ENCODE measurements at places on chromosomes 6 and 20.

GRCh38 chr6:75023634-75024033 lies 182.2 kb downstream of the COL12A1 start:
- no peak for DNase-seq

DNA sequence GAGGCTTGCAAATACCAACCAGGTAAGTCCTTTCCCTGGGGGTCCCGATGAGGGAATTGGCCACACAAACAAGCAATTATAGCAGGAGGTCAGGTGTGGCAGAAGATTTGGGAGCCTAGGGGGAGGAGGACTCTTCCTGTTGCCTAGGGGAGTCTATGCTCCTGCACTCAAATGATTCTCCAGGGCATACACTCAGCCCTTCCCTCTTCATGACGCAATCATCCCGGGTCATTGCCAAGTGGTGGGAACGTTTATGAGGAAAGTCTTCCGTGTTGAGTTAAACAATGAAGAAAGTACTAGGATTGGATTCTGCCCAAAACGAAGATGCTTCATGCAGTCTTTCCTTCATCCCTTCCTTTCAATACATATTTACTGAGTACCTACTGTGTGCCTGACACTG lies 186.5 kb upstream of the TSHZ2 start:
- no peak for DNase-seq

- no peak for DNase-seq
These were observed 898.2 kb upstream of the FLRT3 start for GRCh38 chr20:15235471-15236198.

GRCh38 chr6:12725263-12725662 lies 8.7 kb downstream of the PHACTR1 start:
- no peak for DNase-seq

GRCh38 chr20:23877524-23877923 lies 2.0 kb downstream of the CST5 start:
- DNase-seq: no peak

DNA sequence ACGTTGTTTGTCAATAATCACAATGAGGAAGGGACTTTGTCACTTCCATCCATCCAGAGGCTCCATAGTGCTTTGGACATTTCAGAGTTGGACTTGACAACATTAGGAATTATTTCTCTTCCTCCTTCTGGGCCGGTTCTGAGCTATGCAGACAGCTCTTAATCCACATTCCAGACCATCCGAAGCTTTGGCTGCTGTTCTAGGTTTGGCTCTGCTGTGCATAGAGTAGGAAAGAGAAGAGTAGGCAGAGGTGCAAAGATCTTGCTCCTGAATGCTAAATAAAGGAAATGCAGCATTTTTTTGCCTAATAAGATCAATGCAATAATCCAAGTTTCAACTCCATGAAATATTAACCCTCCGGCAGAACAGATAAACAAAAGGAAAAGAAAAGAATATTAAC lies 251.8 kb upstream of the PRND start:
- no peak for DNase-seq

DNA sequence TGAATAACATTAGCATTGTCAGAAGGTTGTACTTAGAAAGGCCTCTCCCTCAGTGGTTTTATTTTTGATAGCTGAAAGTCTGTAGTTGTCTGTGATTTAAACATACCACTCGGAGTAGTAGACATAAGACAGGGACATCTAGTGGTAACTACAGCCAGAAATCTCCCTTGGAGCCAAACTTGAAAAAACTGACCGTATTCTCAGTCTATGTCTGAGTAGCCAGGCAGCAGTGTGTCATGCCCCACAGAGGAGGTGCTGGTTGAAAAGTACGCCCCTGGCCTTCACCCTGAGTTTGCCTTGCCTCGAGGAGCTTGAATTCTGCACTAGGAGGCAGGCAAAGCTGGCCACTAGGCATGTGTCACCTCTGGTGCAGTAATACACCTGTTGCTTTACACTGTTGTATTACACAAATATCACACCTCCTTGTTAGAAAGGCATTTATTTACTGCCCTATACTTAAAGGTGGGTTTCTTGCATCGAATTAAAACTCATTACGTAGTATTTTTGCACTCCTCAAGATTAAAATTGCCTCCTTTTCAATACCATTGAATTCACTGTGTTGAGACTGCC lies 20.8 kb downstream of the ZBTB2 start:
- DNase-seq: no peak

GRCh38 chr6:144150710-144151657 lies 667 bp downstream of the STX11 start:
- peak; percentile 94 for DNase-seq

DNA sequence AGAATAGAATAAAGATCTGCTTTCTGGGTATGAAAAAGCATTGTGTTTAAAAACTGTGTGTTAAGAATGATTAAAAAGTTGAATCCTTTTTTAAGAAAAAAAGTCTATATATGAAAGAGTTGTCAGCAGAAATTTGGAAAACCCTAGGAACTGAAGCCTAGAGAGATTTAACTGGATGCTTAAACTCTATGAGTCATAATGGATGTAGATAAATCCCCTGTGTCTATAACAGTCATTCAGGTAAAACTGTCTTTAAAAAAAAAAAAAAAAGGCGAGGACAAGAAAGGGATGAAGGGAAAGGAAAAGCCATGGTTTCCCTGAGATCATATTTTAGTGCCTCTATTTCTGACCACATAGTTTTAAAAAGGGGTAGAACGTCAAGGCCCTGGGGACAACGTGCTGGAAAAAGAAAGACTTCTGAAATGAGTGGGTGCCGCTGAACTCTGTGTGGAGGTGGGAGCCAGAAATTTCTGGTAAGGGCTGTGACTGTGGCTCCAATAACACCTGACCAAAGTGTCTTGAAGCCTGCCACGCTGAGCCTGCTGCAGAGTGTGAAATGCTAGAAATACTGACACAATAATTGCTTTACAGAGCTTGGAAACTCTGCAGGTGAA lies 302.6 kb upstream of the ARID1B start:
- DNase-seq: no peak

DNA sequence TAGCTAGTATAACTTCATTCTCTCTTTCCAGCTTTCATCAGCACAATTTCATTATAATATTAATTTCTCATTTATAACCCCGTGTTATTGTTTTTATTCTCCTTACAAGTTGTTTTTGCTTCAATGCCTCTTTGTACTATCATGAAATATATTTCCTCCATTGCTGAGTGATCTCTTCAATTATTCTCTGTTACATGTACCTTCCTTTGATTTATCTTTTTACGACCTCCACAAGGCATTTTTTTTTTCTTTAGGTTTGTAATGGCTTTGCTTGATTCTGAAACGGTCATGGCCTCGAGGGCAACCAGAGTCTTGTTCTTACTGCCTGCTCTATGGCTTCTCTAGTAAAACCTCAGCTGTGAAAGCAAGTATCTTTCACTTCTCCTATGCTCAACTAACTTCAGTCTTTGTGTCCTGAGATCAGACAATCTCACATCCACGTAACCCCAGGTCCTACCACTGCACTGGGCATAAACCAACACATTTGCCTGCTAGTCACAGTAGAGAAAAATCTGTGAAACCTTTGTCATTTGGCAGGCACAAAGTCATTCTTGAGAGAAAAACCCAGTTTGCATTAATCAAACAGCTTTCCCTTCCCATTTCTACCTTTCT lies 119.9 kb downstream of the UST start:
- DNase-seq: no peak

- DNase-seq: peak; percentile 99
These were observed 2.1 kb downstream of the NQO2 start for GRCh38 chr6:3001773-3002293.

- no peak for DNase-seq
These were observed 334.1 kb downstream of the BCKDHB start for GRCh38 chr6:80440496-80441115.

GRCh38 chr6:137637121-137637520 lies 142.9 kb upstream of the OLIG3 start:
- DNase-seq: peak; percentile 67

- no peak for DNase-seq
These were observed 53.0 kb downstream of the CARMIL1 start for GRCh38 chr6:25332165-25332564.

- no peak for DNase-seq
These were observed 5.4 kb upstream of the SDCBP2 start for GRCh38 chr20:1334370-1334731.

DNA sequence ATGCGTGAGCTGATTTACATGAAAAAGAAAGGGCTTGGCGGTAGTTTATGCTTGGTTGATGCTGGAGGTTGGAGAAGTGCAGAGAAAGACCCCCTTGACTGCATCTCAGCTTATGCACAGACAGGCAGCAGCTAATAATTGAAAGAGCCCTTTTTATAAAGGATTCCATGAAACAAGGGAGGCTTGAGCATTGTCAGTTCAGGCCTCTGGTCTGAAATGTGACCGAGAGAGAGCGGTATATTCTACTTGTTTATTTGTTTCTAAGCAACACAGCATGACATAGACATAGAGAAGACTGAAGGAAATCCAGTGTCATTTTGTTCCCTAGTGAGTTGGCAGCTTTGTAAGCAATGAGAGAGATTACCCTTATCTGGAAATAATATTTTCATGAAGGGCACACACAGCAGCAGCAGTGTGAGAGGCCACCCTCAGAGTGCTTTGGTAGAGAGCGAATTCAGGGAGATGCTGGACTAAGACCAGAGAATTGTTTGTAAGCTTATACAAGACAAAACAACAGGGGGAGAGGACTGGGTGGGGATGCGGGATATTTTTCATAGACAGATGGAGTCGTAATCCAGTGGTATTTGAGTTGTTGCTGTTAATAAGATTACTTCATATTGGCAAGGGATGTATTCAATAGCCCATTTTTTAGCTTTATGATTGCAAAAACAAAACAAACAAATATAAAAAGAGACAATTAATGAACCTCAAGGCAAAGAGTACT lies 34.6 kb upstream of the LAMA2 start:
- DNase-seq: no peak

DNA sequence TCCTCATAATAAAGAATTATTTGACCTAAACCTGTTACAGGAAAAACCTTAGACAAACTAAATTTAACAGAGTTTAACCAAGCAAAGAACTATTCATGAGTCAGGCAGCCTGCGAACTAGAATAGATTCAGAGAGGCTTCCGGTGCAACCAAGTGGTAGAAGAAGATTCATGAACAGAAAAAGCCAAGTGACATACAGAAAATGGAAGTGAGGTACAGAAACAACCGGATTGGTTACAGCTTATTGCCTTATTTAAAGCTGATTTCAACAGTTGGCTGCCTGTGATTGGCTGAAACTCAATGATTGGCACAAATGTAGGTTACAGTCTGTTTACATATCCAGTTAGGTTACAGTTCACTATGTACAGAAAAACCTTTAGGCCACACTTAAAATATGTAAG lies 10.1 kb downstream of the PPP1R3G start:
- DNase-seq: no peak

DNA sequence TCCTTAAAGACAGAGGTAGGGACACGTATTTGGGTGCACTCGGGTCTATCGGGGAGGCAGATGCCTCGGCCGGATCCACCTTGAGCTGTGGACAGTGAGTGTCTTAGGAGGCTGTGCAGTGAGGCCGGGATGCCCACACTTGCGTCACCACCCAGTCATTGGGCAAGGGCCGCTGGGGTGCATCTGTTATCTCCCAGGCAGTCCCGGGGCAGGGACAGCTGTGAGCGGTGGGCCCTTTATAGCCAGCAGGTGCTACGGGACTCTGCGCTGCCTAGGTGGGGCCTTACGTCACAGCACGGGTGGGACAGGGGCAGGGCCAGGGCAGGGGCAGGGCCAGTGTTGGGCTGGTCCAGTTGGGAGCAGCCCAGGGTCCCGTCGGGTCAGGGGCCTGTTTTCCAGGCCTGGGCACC lies 689 bp upstream of the COL20A1 start:
- DNase-seq: no peak

DNA sequence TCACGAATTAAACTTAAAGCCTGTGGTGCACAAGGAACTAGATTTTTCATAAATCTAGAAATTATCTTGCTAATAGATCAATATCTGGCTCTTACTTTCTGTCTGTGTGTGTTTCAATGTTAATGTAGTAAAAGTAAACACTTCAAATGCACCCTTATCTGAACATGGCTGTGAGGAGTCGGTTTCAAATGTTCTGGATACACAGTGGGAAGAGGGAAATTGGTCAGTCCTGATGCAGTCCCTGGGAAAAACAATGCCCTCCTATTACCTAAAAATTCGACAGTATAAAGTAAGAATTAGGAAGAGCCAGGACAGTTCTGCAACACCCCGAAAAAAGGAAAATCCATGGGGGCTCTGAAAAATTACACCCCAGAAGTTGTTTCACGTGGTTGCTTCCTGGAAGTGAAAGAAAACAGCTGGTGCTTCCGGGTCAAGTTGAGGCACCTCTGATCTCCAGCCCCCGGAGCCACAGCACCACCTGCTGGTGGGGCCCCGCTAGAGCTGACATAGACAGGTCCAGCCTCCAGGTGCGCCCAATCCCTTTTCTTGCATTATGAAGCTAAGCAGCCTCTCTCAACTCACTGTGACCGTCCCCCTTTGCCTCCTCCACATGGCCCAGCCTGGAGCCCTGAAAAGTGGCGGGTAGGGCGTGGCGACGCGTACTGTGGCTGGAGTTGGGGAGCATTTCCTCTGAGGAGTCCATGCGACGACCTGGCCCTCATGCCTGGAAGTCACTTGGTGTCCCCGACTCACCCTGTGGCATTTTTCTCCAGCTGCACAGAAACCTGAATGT lies 8.3 kb downstream of the SEMG2 start:
- peak; percentile 71 for DNase-seq

DNA sequence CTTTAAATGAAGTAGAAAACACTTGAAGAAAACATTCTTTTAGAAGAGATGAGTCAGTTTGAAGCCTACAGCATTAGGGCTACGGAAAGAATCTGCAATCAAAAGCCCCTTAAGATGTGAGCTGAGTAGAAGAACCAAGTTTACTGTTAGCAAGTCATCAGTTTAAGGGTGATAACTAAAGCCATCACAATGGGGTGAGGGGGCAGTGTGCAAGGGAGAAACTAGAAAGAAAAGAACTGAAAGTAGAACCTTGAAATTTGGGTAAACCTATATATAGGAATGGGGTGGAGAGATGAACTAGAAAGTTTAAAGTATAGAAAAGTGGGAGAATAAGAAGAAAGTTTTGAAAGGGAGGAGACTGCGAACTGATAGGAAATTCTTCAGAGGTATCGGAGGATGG lies 212.9 kb downstream of the COL19A1 start:
- DNase-seq: no peak

- DNase-seq: no peak
These were observed 131.9 kb downstream of the GJA10 start for GRCh38 chr6:90026216-90026615.

GRCh38 chr20:46987001-46987400 lies 92.4 kb downstream of the EYA2 start:
- DNase-seq: no peak

DNA sequence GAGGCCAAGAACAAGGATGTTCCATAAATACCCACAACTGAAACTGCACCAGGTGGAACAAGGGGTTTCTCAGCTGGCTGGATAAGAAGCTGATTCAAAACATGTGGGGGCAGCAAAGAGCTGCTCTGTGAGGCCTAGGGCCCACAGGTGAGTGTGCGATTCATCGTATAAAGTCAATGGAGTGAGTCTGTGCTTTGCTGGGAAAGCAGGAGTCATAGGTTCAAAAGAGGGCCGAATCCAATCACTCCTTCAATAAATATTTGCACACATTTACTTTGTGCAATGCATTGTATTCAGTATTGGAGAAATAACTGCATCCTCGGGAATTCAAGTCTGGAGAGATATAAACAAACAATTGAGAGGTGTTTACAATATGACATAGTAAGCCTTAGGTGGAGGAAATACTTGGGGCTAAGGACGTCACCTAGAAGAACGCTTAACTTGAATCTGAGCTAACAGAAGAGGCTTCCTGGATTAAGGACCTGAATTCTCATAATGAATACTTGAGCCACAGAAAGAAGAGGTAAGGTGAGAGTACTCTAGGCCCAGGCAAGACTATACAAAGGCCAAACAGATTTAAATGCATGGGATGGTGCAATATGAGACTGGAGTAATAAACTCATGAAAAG lies 83.7 kb upstream of the TMEM30A start:
- DNase-seq: no peak

- no peak for DNase-seq
These were observed 124.6 kb downstream of the ANKS1A start for GRCh38 chr6:35013701-35014100.
